Esophagus squamous epithelium (tissue), 5 donors: ENCODE measurements at places on chromosomes 11 and 22.

DNA sequence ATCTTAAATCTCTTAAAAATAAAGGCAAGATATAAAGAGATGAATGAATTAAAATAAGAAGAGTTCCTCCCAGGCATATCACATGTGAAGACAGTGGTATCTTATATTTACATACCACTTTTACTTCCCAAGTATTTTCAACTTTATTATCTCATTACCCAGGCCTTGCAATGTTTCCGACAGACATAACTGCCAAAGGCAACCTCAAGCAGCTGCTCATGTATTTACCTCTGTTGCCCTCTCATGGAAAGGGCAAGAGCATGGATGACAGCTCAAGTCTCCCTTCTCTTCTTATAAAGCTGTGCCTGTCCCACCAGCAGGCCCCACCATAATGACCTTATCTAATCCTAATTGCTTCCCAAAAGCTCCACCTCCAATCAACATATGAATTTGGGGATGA lies 894.2 kb downstream of the NTM start:
- no peak for DNase-seq

- DNase-seq: no peak
Measured at GRCh38 chr22:41201141-41201540, 4.0 kb upstream of the L3MBTL2 start.

DNA sequence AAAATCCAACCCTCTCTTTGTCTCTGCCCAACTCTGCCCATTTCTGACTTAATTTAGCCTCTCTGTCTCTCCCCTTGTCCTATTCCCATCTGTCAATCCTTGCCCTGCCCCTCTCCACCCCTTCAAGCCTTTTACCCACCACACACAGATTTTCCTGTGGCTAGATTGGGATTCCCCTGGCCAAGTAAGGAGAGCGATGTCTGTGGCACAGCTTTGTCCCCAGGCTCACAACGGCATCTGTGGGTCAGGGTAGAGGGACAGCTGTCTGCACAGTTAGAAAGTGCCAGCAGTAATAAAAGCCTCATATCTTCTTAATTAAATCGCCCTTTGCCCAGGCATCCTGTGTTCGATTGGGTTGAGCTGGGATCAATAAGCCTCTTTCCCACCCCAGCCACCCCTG lies 1.3 kb upstream of the KCNC1 start:
- no peak for DNase-seq

DNA sequence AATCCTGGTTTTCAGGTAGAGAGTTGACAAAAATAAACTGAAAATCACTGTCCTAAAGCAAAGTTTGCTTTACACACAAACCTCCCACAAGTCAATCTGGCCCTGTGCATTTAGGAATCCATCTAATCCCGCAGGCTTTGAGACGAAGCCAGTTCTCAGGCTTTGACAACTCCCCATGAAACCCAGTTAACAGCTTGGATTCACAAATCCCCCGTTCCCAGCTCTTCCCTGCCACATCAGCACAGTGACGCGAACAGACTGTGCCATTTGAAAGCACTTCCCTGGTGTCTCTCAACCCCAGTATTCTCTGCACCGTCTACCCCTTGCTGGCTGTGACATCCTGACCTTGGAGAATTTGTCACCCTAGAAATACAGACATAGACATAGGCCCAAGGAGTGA lies 117.8 kb downstream of the OPCML start:
- DNase-seq: no peak

DNA sequence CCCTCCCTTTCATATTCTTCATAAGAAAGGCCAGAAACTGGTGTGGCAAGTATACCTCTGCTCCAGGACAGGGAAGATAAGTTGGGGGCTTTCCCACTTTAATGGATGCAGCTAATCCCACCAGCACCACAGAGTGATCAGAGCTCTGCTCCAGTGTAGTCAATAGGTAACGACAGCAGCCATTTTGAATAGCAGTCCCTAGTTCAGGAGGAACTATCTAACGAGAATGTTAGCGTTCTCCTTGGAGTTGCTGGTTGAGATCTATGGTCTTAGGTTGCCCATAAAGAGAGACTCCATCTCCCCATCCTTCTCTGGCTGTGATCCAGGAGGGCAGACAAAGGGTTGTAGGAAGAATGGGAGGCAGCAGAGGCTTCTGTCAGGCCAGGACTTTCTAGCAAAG lies 64.0 kb upstream of the CCDC90B start:
- no peak for DNase-seq
